ENCODE measurements at places on chromosomes 1 and 21.

GRCh38 chr1:186183219-186183618 is 191.8 kb downstream of the TPR start:
- no peak for DNase-seq

DNA sequence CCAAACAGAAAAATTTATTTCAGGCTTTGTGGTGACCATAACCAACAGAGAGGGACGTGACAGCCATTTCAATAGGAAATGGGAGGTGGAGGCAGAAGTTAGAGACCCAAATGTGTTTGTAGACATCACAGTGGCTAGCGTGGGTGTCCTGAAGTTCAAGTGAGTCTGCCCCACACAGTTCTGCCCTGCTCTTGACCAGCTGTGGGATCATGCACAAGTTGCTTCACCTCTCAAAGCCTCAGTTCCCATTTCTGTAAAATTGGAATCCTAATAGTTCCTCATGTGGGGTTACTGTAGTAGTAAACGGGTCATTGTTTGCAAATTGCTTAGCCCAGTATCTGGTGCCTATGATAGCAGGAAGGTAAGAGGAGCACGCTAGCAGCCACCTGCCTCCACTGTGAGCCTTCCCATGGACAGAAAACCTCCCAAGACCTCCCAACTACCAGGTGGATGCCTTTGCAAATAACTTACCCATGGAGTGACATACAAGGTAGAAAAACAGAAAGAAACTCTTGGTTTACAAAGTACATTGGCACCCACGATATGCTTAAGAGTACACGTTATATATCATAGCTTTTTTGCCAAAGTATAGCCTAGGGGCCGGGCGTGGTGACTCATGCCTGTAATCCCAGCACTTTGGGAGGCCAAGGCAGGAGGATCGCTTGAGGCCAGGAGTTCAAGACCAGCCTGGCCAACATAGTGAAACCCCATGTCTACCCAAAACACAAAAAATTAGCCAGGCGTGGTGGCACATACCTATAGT is 29.1 kb downstream of the FHAD1 start:
- DNase-seq, result no peak

DNA sequence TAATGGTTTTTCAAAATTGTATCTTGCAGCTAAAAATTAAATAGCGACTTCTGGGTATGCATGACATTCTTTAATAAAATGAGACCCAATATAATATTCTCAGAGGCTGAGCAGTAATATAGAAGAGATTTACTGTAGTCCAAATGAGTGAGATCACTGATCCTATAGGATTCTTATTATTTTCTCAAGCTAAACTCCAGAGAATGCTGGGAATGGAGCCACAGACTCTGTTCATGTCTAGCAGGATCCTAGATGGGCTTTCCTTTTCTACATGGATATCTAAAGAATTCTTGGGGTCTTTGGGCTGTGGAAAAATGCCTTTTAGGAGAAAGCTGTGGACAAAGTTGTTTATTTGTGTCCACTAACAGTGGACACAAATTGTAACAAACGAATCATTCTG is 150.7 kb upstream of the ZNF644 start:
- no peak for DNase-seq

GRCh38 chr21:37338671-37339551 is 27.7 kb upstream of the DYRK1A start:
- no peak for DNase-seq

- DNase-seq, result no peak
These were observed 195.0 kb upstream of the RGS18 start for GRCh38 chr1:191963286-191963685.

DNA sequence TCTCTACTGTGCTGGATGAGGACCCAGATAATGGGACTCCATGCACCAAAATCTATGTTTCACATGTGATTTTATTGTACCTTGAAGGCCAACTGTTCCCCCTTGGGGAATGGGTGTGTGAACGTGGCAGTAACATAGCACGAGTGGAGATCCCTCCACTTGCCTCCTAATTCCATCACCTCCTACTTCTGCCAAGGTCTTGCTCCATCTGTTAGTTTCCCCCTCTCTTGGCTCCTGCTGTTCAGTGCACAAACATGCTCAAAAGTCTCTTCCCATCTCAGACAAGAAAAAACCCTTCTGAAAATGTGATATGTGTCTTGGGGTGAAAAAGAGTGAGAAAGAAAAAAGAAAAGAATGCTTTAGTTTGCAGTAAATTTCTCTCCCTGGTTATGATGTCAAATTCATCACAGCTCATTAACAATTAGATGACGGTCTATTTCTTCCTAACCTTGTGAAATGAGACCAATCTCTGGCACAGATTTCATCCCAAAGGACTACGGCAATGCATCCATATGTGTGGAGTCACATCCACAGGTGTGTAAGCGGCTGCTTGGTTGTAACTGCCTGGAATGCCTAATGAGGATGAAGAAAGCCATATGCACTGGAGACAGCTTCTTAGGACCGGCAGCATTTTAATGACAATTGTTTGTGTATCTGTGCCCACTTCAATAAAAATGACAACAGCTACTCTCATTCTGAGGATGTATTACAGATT is 79.3 kb upstream of the DIRAS3 start:
- DNase-seq, result no peak

GRCh38 chr1:201358596-201358995 is 18.9 kb downstream of the TNNT2 start:
- no peak for DNase-seq

- DNase-seq, result no peak
These were observed 371.6 kb downstream of the PRDM2 start for GRCh38 chr1:14071581-14071980.

DNA sequence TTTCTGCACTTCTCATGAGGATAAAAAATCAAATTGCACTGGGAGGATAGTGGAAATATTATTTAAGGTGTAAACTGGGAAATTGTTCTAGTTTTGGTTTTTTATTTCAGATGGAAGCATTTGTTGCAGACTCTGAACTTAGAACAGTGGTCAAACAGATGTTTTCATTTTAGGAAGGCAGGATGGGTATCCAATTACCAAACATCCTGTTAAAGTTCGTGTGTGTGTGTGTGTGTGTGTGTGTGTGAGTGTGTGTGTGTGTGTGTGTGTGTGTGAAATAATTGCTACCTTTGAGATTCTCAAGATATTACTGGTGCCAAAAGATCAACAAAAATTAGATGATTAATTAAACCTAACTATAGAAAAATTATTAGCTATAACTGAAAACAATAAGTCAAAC is 24.3 kb upstream of the DUSP10 start:
- no peak for DNase-seq

DNA sequence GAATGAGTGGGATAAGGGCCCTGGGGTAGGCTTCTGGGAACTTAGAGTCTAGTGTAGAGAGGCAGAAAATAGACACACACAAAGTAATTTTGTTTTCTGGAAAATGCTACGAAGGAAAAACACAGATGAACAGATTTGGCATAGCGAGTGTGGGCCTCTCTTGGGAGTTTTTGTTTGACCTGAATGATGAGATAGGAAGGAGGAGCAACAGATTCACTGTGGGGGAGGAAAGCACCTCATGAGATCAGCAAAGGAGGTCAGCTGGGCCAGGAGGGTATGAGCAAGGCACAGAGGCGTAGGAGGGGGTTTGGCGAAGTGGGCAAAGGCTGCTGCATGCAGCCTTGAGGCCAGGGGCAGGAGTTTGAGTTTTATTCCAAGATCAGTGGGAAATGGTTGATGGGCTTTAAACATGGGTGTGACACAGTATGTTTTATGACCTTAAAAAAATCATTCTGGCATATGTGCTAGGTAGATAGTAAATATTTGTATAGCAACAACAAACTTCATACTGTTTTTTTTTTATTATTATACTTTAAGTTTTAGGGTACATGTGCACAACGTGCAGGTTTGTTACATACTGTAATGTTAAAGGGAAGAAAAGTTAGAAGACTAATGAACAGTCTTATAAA is 57.9 kb downstream of the FGGY start:
- no peak for DNase-seq

DNA sequence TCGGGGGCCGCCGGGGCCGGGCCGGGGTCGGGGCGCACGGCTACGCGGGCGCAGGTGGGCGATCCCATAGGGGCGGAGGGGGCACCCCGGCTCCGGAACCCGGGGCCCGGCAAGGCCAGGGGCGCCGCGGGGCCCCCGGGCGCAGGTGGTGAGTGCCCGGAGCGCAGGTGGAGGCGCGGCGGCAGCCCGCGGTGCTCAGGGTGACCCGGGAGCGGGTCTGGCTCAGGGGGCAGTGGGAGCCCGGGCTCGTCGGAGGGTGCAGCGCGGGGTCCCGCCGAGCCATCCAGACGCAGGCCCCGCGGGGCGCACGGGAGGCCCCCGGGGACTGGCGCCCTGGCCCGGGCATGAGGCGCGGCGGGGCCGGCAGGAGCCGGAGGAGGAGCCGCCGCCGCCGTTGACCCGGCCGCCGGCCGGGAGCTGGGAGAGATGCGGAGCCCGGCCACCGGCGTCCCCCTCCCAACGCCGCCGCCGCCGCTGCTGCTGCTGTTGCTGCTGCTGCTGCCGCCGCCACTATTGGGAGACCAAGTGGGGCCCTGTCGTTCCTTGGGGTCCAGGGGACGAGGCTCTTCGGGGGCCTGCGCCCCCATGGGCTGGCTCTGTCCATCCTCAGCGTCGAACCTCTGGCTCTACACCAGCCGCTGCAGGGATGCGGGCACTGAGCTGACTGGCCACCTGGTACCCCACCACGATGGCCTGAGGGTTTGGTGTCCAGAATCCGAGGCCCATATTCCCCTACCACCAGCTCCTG is 489 bp downstream of the CELSR2 start:
- no peak for DNase-seq

DNA sequence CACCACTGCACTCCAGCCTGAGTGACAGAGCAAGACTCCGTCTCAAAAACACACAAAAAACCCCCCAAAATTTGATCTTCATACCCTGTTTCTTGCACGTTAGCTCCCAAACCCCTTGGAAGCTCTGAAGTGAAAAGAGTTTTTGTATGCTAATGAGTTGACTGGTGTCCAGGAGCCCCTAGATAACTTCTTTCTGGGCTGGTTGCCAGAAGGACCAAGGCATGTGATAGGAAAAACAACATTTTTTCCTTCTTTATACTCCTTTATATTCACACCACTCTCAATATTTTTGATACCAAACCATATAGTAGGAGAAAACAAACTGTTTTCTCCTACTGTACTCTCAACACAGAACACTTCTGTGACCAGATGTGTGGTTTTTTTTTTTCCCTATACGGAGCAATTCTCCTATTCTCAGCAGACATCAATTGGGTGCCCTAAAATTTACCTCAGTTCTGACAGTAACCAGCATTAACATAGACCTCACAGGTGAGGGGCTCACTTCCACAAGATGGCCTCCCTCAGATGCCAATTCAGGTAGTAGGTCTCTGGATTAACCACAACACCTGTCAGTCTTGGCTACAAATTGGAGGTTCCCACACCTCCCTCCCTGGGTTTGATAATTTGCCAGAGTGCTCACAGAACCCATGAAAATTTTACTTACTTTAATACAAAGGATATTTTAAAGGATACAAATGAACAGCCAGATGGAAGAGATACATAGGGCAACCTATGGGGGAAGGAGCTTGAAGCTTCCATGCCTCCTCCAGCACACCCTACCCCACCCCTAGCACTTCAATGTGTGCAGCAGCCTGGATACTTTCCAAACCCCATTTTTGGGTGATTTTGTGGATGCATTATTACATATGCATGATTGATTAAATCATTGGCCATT is 25.6 kb downstream of the ZYG11B start:
- DNase-seq, result no peak

GRCh38 chr1:160855181-160855981 is 7.3 kb downstream of the CD244 start:
- no peak for DNase-seq

DNA sequence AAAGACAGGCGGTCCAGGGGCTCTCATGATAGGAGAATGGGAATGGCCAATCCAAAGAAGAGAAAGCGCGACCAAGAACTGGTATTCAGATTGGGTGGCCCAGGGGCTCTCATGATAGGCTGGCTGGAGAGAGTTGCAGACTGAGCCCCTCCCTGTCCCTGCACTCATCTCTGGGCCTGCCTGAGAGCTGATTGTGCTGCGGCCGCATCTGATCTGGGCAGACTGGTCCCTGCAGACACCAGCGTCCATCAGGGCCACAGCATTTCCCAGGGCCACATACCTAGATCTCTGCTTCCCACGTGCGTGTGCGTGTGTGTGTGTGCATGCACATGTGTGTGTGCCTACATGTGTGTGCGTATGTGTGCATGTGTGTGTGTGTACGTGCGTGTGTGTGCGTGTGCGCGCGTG is 30.4 kb upstream of the MAN1C1 start:
- no peak for DNase-seq

GRCh38 chr1:20405051-20405754 is 80.8 kb downstream of the CAMK2N1 start:
- DNase-seq, result no peak

DNA sequence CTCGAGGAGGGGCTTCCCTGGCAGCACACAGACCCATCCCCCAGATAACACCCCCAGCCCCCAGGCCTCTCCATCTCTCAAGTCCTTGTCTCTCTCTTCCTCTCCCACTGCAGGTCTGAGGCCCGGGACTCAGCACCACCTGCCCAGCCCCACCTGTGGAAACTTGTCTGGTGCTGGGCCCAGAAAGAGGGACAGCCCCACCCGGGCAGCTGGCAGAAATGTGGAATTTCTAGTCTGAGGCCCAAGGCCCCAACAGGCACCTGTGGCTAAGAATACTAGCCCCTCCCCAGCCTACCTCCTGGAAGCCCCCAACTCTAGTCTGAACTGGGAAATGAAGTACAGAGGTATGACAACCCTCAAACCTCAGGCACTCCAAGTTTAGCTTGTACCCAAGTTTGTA is 15.4 kb downstream of the TTC39A start:
- no peak for DNase-seq

GRCh38 chr1:178565586-178565985 is 52.7 kb downstream of the TEX35 start:
- DNase-seq, result no peak

- no peak for DNase-seq
These were observed 8.8 kb upstream of the GBP6 start for GRCh38 chr1:89355056-89355455.

GRCh38 chr1:869499-870244 is 54.1 kb upstream of the SAMD11 start:
- peak; percentile 75 for DNase-seq

DNA sequence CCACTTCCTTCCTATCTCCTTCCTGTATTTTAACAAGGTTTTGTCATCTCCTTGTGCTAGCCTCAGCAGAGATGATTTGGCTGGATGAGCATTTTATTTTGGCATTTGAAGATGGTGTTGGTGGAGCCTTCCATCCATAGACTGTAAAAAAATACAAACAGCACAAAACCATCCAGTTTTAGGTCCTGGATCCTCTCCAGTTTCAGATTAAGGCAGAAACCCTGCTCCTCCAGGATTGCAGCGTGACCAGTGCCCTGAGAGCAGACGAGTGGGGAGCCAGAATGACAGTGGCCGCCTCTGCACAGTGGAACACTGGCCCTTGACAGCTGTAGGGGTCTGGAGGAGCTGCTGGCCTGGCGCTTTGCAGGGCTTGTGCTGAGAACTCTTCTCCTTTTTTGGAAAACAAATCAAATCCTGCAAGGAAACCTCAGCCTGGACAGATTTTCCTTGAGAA is 72.2 kb upstream of the GADD45A start:
- no peak for DNase-seq

GRCh38 chr21:45366931-45367401 is 38.0 kb upstream of the COL18A1 start:
- DNase-seq, result no peak

- no peak for DNase-seq
These were observed 4.1 kb downstream of the HEYL start for GRCh38 chr1:39635205-39635870.
